ENCODE measurements at places on chromosomes 16 and 17.

GRCh38 chr16:21183995-21184394, 25.5 kb downstream of the LDAF1 start:
- DNase-seq, result no peak

GRCh38 chr17:43840814-43841213, 6.2 kb upstream of the CD300LG start:
- DNase-seq, result no peak

GRCh38 chr16:4087099-4087885, 28.9 kb downstream of the ADCY9 start:
- no peak for DNase-seq

- no peak for DNase-seq
These were observed 5.3 kb downstream of the HMOX2 start for GRCh38 chr16:4481526-4481925.

- no peak for DNase-seq
These were observed 25.0 kb upstream of the NGFR start for GRCh38 chr17:49469831-49470810.

Measured in KG1 (cell line).